ENCODE measurements at places on chromosomes 2 and 18.
A peak's percentile ranks its signal among the peaks of the same experiment; 100 is the strongest.

DNA sequence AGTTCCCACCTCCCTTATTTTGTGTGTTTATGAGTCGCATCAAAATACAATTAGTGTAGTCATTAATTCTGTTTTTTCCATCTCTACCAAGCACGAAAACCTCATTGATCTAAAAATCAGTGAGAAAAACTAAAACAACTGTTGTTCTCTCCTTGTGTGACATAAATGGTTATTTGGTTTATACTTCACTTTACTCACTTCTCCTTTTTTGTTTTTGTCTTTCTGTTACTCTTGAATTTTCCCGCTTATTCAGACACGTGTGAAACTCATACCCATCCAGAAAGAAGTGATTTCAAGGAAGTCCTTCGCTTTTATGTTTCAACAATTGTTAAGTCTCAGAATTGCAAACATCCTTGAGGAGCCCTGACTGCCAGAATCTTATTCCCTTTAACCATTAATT, 121.6 kb downstream of the EML6 start:
- no peak for DNase-seq

GRCh38 chr2:54419388-54419787, 36.7 kb upstream of the SPTBN1 start:
- DNase-seq, result no peak

DNA sequence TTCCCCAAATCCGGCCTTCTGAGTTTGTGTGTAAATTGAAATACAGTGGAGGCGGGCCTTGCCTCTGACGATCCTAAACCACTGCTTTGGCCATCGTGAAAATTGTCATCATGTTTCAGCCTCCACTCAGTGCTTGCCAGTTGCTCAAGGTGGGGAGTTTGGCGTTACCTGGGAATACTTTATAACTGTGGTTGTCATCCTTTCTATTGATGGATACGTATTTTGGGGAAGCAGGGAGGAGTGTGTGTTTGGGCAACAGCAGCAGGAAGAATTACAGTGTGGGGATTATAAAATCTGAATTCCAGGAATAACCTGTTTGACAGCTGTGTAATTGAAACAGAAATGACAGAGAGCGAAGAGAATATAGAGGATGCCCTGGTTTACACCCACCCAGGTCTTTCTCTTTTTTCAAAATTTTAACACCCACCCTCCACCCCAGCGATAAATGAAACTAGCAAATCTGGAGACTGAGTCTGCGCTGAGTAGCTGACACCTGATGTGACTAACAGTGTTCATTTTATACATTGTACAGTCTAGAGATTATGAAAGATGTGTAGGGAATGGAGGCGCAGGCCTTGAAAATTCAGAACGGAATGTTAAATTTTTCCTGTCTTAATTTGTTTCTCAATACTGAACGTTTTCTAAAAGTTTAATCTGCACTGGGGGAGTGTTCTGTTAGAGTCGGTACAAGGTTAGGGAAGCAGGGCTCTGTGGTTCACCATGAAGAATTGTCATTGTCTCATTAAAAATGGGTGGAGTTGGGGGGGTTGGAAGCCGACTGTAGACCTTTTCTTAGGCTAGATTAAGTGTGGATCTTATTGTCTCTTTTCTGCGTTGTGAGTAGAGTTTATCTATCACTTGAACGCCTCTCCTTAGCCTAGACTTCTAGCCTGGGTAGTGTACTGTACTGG, 1.6 kb downstream of the MAP4K4 start:
- DNase-seq, result peak; percentile 30

- no peak for DNase-seq
These were observed 231.7 kb downstream of the FSIP2 start for GRCh38 chr2:185970148-185970852.

DNA sequence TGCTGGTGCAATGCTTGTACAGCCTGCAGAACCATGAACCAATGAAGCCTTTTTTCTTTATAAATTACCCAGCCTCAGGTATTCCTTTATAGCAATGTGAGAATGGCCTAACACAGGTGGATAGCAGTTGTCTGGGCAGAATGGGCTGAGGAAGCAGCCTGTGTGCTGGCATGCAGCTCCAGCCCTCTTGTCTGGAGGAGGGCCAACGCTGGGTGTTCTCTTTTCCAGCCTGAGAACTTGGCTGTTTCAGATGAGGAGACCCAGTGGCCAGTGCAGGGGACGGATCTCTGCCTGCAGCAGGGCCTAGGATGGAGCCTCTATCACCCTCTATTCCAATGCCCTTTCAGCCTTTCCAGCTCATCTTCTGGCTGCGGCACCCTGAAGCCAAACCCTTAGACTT, 58.8 kb downstream of the CTIF start:
- DNase-seq, result peak; percentile 77

DNA sequence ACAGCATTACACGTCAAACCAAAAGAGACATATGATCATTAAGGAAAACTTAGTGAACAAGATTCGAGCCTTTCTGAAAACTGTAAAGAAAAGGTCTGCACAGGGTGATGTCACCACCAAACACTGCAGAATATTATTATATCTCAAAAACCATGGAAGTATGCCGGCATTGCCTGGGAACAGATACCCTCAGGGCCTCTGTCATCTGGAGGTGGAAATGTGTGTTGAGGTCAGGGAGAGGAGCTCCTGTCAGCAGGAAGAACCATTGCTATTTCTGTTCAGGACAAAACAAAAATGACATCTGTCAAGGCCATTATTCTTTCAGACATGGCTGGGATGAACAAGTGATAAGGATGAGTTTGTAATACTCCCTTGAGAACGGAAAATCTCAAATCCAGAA, 365.9 kb upstream of the TRIB2 start:
- DNase-seq, result no peak

- no peak for DNase-seq
These were observed 4.6 kb downstream of the EFHD1 start for GRCh38 chr2:232637866-232638583.

DNA sequence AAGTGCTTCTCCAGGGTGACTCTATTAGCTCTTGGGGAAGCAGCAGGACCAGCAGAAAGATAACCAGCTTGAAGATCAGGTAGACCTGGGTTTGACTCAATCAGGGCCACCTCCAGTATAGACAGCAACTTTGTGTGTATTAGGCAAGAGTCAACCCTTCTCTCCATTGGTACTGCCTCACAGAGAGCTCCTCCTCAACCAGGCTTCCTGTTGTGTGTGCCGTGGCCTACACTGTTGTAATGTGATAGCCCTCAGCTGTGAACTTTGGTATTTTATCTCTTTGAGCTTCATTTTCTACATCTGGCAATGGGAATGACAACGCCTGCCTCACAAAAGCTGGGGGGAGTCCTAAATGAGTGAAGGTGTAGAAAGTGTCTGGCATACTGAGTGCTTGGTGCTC, 17.0 kb upstream of the MAP3K20 start:
- DNase-seq, result no peak

DNA sequence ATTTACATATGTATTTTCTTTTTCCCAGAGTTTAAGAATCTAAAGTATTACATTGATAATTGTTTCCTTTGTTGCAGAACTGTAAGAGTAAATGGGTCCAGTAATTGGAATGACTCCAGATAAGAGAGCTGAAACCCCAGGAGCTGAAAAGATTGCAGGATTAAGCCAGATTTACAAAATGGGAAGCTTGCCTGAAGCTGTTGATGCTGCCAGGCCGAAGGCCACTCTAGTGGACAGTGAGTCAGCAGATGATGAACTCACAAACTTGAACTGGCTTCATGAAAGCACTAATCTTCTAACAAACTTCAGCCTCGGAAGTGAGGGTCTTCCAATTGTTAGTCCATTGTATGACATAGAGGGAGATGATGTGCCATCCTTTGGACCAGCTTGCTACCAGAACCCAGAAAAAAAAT, 183.8 kb upstream of the STON1 start:
- DNase-seq, result peak; percentile 73

GRCh38 chr18:50918153-50918552, 39.2 kb downstream of the ME2 start:
- no peak for DNase-seq

DNA sequence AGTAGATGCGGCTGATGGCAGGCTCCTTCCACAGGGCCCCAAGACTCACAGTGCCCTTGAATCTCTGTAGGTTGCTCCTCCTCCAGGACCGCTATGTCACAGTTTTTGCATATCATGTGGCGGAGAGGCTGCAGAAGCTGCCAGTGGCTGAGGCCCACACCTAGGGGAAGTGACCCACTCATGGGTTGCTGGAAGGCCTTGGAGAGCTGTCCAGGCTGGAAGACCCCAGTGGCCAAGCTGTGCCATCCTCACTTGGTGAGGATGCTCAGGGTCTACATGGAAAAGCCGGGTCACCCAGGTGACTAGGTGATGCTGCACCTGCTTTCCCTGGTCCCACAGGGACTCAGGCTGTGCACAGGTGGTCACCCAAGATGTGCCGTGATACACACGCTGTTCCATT, 90.6 kb downstream of the SEPTIN10 start:
- DNase-seq, result no peak

DNA sequence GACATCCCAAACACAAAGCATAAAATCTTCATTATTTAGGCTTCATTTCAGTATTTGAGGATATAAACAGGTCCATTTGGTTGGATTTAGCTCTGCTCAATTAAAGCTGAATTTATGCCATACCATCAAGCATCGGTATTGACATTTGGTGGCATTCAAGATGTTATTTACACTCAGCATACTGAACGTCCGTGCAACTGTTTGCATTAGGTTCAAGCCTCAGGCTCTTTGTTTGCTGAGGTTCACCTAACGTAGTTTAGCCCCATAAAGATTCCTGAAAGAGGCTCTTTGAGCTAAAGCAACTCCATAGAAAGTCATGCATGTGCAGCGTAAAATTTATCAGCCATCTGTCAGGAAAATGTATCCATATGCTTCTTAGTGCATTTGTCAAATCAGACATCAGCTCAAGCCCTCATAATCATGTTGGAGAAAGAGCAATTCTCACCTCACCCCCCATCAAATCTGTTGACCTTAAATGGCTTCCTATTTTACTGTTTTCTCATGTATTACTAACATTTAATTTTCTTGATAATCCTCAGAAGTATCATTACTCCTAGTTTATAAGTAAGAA, 366.9 kb downstream of the EPHA4 start:
- no peak for DNase-seq

DNA sequence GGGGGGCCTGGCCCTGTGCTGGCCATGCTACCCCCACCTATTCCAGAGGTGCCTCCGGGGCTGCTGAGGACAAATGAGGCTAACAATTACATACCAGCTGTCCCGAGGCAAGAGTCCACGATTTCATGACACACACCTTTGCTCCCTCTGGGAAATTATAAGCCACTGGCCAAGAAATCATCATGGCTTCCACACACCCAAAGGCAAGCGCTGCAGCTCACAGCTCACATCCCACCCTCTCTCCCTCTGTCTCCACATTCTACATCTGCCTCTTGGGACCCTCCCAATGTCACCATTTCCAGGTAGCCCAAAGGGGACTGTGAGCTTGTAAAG, 134.4 kb downstream of the HDAC4 start:
- no peak for DNase-seq

DNA sequence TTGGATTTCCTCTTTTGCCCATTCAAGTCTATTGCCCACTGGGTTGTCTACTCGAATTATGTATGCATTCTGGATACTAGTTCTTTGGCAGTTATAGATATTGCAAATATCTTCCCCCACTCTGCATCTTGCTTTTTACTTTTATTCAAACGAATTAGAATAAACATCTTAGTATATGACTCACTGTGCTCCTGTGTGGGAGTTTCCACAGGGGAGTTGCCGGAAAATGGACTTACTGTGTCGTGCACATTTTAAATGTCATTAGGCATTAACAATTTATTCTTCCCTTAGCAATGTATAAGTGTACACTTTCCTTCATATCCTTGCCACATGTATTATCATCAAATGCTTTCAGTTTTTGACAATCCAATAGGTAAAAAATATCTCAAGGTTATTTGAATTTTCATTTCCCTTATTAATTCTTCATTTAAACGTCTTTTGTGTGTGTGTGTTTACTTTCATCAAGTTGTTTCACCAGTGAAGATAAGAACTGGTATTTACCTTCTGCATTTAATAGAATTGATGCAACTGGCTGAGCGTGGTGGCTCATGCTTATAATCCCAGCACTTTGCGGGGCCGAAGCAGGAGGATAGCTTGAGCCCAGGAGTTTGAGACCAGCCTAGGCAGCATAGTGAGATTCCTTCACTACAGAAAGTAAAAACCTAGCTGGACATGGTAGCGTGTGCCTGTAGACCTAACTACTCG, 4.6 kb upstream of the UGT1A5 start:
- DNase-seq, result no peak

DNA sequence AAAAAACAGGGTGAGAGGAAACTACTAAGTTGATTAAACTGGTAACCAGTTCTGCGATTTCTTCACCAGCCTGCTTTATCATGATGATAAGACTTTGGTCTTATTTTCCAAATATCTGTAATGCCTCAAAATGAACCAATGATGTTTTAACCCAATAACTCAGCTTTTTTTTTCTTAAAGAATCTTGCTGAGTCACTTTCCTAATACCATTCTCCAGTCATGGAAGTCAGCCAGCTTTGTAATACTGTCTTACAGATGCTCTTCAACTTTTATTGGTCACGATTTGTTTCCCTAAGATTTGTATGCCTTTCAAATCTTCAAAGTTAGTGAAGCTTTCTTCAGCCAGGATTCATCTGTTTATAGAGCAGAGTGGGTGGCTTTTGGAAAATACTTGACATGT, 47.7 kb upstream of the SMIM21 start:
- DNase-seq, result no peak

DNA sequence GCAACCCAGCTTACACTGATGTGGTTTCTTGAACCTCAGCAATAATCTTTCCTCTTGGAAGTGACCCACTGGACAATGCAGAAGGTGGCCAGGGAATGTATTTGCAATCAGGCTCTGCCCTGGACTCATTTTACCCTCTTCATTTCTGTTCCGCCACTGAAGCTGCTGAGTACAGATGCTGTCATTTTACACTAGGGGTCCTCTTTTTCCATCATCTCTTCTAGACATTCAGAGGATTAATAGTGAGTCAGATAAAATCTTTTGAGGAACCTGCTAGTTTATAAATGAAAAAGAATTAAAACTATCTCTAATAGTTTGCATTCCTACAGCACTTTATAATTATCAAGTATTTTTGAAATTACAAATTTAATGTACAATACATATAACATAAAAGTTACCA, 87.9 kb upstream of the PNPT1 start:
- no peak for DNase-seq

- DNase-seq, result peak; percentile 69
These were observed 453 bp upstream of the ANTXR1 start for GRCh38 chr2:69012310-69013141.

DNA sequence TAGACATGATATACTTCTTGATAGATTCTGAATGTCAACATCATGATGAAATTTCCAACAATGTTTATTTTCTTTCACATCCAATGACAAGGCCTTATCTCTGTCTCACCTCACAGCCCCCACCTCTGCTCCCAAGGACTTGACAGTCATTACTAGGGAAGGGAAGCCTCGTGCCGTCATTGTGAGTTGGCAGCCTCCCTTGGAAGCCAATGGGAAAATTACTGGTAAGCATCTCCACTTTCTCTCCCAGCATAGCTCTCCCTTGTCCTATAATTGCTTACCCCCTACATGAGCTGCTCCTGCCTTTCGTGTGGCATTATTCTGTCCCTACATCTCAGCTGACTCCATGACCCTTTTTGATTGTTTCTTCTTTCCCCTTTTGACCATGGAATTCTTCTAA, 821.8 kb downstream of the MBD2 start:
- no peak for DNase-seq
